ENCODE measurements at places on chromosomes 5 and 9. TPM values are rescaled to one million over a fixed set of nuclear protein-coding genes. Genes with fewer than 3 reads are reported as not detected.

DNA sequence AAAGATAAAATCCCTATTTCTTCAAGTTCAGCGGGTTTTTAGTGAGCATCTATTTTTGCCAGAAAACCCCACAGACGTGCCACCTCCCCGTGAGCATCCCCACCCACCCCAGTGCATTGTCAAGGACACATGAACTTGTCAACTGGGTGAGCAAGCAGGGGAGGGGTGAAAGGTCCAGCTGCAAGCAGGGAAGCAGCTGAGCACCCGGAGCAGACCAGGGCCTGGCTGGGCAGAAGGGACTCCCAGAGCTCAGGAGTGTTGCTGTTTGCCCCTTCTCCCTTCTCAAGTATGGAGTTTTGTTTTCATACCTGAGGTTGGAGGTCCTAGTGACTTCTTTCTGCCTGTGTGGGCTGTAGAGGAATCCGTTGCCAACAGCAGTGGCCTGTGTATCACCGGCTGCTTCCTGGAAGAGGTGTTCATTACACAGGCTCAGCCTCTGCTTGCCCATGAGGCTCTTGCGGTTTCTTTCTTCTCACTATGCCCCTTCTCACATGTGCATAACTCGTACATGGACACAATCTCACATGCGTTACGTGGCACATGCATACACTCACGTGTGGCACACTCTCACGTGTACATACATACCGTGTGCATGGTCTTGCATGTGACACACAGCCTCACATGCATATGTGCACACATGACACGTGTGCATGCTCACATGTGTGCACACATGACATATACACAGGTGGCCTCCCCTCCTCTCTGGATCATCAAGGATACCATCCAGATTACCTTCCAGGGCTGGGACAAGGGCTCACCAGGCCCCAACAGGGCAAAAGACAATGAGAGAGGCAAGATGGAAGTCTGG lies 126.7 kb downstream of the MVB12B start:
- DNase-seq = peak; percentile 62

- DNase-seq = no peak
Measured at GRCh38 chr9:79471580-79472543, 99.9 kb upstream of the TLE4 start.

DNA sequence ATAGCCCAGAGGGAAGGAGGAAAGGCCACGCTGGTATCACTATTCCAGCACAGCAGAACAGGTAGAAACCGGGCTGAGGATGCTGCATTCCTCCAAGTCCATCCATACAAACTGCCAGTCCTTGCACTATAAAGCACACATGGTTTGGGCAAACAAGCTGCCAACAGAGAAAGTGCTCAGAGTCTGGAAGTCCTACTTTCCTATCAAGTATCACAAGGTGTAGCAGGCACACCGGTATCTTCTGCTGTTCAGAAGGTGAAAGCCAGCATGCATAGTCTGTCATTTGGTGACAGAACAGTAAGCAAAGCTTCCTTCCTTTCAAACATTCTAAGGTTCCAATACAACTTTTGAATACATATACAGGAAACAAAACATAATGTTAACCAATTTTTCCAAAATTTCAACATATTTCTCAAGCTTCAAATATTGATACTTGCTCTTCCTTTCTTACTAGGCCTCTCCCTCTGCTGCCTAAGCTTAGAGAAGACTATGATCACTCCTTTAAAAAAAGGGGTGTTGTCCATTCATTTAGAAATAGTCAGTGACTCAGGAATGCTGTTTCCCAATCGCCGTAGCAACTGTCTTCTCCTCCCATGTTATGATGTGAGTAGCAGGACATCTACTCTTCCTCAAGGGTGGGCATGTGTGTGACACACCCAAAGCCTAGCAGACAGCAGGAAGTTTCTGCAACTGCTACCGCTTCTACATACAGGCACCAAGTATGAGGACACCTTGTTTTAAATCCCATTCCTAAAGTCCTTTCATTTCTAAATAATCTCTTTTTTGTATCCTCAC lies 14.7 kb downstream of the DIAPH1 start:
- no peak for DNase-seq

The PAX5 gene
- total RNA-seq = 0.06 TPM

DNA sequence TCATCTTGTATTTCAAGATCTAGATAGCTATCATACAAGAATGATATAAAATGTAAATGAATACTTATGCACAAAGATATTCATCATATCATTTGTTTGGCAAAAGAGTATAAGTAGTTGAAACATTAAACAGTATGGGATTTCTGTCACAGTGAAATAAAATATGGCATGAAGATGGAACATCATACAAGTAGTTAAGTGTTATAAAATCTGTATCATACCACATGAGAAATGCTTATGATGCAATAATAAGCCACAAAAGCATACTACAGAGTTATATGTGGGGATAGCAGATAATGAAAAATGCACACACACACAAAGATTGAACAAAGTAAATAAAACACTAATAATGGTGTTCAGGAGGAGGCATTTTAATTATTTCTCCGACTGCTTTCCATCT lies 838.0 kb upstream of the DMAC1 start:
- no peak for DNase-seq

DNA sequence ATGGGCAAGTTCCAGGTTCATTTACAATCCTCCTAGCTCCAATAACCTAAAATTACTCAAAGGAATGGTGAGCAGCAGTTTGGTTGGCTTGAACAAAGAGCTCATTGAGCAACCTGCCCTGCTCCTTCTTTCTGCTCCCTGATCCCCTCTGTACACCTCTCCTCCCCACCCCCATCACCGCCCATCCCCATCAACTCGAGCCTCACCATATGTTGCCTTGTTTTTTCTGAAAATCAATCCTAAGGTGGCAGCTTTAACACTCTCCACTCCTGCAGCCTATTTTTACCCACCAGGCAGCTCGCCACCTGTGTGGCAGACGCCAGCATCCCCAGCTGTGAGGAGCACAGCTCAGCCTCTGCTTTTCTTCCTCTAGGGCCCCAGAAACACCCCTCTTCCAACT lies 533.4 kb upstream of the BRINP1 start:
- no peak for DNase-seq

- no peak for DNase-seq
Measured at GRCh38 chr5:61251874-61252642, 80.0 kb upstream of the ZSWIM6 start.

DNA sequence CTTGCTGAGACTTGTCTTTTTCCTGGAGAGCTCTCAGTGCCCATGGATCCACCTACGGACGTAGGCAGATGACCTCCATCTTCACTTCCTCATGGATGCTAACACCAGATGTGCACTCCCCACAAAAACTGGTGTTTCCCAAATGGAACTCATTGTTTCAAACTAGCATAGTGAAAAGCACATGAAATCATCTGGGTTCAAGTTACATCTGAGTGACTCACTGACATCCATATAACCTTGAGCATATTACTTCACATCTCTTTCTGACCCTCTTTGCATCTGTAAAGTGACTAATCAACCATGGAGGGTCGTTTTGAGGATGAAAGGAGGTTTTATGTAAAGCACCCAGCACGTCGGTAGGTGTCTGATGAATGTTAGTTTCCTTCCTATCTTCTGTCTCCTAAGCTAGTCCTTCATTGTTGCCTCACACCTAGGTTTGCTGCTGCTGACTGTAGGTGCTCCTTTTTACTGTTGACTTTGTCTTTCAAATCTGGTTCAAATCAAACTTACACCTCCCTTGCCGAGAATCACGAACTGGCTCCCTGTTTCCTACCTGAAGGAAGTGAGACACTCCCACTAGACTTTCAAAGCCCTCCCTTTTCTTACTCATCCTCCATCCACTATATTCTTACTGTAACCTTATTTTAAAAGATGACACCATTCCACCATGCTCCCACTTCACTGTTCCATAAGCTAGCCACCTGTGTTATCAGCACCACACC lies 10.3 kb downstream of the OCLN start:
- no peak for DNase-seq

DNA sequence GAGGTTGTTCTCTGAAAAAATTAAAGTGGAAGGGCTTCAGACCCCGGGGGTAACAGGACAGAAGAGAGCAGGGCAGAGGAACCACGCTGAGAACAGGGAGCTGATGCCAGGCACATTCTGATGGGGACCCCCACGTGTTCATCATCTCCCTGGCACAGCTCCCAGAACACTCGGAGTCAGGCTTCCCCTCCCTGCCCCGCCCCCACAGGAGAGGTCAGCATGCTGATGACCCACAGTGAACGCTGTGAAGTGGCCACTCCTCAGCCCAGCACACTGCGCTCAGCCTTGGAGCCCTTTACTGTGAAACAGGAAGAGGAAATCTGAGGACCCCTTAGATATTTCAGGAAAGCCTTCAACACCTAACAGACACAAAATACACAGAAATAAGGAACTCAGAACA lies 16.4 kb downstream of the RETREG1 start:
- no peak for DNase-seq

- peak; percentile 60 for DNase-seq
Measured at GRCh38 chr5:6446042-6446441, 2.6 kb upstream of the UBE2QL1 start.

DNA sequence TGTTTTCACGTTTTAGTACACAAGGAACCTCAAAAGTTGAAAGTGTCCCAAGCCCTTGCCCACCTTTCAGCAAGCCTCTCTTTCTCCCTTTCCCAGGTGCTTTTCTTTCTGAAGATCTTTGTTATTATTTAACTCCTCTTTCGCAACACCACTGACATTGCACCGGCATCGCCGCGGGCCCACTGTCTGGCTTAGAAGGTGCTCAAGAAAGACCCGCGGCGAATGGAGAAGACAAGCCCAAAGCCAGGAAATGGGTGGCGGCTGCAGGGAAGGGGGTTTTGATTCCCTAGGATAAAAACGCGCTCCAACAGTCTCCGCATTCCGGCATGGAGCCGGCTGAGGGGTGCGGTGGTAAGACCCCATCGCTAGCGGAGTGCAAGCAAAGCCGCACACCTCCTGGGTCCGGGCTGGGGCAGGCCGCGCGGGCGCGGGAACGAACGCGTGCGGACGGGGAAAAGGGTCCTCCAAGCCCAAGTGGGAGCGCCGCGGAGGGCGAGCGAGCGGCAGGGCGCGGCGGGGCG lies 404 bp upstream of the AFAP1L1 start:
- no peak for DNase-seq
